AG08395 (cell line): ENCODE measurements at places on chromosomes 1 and 21.

DNA sequence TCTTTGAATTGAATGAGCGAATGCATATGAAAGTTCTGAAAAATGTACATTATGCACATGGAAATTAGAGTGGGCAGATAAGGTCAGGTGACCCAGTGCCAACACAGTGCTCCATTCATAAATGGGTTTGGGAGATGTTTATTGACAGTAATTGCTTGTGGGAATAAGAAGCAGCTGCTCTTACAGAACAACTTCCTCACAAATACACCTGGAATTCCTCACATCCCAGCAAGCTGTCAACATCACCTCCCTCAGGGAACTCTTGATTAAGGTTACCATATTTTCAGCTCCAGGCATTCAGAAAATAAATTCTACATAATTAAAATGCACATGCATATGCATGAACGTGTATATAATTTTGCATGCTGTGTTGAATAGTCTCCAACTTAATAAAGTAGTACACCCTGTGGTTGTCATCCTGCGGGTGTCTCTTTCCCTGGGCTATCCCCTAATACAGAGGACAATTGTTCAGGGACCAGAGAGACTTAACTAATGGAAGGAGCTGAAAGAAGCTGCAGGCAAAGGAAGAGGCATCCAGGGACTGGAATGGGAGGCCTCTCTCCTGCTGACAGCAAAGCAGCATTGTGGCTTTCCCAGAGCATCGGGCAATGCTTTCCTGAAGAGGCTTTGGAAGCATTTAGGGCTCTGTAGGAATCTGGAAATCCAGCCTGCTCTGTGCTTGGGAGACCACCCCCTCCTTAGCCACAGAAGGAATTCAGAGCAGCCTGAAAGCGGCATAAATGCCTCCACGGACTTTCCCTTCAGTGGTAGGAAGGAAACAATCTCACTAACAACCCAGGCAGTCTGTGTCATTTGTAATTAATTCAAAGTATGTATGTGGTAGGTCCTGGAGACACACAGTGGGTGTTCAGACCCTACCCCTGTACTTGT is 55.2 kb upstream of the GNG12 start:
- DNase-seq: peak; percentile 14

DNA sequence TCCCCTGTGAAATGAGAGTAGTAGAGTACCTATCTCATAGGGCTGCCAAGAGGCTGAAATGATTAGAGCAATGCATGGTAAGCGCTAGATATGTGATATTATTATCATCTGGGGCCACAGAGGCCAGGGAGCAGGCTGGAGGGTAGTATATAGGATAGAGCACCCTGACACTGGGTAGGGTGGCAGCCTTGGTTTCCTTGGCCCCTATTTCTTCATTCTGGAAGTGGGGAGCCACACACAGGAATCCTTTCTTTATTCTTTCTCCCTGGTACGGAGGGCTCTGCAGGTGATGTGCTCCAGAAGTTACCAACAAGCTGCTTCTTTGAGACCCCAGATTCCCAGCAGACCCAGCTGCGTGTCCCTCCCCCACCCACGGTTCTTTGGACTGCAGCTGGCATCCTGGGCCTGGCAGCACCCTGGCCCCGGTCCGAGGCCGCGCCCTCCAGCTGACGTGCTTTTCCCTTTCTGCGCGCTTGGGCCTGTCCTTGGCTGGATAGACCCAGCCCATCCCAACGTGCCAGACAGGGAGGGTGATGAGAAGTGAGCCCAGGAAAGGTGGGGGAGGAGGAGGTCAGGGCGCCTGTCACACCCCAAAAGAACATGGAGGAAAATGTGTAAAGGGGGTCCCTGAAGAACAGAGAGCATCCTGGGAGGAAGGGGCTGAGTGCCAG is 18.2 kb downstream of the INAVA start:
- no peak for DNase-seq

DNA sequence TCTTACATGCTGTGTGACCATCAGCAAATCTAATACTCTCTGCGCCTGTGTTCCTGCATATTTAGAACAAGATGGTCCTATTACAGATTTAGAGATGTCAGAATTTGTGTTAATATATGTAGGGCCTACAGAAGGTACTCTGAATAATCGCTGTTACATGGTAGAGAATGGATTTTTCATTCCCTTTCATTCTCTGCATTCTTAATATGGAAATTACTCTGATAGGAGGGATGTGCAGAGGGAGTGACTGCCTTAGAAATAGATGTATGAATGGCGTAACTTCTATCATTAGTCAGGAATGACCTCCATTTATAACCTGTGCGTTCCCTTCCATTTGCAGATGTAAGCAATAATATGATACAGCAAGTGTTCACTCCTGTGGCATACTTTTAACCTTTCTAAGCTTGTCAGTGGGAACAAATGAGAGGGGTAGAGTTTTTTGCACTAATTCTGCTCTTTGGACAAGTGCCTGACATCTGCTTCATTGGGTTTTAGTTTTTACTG is 45.6 kb downstream of the MIA3 start:
- no peak for DNase-seq

DNA sequence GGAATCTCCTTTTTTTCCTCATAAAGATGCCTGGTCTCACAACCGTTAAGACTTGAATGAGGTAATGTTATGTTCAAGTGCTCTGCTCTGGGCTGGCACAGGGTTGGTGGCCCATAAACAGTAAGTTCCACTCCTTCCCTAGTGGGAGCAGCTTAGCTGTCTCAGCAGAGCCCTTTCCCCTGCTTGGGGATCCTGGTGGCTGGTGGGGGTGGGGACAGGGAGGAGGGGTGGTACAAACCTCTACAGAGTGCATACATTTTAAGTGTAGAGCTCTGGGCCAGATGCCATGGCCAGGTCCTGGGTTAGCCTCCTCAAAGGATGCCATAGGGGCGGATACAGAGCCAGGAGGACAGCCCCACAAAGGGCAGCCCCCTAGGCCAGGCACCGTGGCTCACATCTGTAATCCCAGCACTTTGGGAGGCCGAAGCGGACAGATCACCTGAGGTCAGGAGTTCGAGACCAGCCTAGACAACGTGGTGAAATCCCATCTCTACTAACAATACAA is 20.7 kb upstream of the PADI1 start:
- no peak for DNase-seq

DNA sequence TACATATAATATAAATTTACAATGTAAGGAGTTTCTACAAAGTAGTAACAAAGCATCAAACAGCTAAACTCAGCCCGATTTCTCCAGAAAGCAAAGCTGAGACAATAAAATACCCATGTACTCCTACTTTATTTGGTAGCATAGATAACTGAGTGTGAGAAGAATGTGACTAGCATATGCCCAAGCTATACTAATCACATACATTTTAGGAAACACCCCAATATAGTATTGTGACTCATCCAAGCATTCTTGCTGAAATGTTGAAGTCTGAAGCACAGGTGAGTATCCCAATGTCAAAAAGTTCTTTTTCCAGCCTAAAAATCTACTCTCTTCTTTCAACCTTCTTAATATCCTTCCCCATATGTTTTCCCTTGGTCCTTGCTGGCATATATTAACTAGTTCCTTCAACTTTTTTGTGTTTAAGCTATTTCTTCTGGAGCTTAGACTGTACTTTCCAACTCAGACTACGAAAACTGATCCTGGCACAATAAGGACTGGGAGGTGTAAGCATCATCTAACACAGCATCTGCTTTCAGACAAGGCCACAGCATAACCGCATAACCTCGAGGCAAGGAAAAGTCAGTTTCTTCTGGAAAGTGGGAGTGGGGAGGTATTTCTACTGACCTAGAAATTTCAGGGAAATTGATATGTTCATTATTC is 163.0 kb upstream of the RNPC3 start:
- no peak for DNase-seq

DNA sequence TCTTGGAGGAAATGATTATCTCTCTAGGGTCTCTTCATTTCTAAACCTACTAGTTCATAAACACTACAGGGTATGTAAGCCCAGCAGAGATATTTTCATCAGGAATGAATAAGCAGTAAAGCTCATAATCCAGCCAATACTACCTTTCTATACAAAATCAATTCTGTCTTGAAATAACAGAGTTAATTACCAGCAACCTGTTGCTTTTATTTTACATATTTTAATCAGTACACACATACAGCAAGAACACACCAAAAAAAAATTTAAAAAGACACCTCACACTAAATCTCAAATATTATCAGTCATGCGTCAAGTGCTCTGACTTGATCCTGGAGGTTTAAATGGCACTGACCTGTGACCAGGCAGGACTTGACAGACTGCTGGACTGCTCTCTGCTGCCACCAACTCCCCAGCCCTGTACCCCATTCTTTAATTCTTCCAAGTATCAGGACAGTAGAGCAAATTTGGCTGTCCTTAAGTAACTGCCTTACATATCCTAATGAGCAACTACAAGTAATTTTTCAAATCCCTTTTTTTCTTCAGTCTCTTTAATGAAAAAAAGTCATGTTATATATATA is 98.5 kb downstream of the CDC42BPA start:
- DNase-seq: no peak

DNA sequence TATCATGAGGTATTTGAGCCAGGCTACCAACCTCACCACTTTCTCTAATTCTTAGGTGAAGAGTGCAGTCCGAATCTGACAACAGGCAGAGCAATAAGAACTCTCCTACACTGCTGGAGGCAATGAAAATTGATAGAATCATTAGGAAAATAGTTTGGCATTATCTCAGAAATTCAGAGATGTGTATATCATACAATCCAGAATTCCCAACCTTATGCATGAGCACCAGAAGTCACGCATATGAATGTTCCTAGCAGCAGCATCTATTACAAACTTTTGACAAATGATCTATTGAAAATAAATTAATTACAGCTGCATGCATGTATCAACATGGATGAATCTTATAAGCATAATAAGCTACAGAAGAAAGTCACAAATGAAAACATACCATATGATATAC is 176.9 kb upstream of the CAMK1G start:
- DNase-seq: no peak

DNA sequence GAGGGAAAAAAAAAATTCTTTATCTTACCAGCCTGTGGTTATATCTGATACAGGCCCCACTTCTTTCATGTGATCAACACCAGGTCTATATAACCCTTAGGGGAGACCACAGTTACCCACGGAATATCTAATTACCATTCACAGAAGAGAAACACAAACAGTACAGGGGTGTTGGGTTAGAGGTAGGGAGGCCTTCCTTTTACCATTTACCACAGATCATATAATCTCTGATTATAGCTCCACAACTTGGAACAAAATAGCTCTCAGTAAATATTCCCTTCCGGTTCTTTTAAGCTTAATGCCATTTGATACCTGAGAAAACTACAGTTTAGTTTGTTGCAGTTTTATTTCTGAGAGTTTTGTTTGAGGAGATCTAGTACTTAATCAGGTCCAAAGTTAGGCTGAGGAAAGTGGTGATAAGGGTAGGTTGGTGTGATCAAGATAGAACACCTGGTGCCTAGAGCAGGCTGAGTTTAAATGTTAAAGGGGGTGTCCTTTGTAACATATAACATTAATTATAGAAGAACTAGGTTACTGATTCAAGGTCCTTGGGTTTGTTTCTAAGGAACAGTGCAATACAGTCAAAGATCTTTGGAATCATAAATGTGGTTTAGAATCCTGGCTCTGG is 14.1 kb downstream of the EPB41 start:
- DNase-seq: no peak

DNA sequence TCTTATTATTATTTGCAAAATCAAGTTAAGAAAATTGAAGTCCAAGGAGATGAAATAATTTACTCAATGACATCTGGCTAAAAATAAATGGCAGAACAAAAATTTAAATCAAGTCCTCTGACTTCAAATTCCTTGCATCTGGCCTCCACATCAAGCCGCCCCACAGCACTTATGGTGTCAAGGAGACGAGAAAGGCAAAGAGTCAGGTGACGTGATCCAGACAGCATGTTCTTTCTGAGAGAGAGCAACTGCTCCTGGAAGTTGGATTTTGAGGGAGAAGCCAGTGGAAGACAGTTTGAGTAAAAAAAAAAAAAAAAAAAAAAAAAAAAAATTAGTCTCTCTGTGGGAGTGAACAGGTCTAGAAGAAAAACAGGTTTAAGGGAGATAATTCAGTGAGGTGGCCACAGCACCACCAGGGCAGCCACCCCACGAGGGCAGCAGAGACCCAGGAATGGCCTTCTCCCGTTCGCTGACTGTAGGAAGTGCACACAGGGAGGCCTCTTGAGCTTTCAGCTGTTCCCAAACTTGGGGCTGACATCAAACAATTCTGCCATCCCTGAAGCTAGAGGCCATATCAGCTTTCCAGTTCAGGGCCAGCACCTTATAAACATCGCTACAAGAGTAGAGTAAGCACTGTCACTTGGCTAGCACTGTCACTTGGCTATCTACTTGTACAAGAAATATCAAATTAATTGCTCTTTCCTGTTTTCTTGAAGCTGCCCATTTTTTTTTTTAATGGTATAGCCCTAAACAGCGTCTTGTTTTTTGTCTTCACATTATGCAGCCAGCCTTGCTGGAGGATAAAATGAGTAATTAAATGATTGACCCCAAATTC is 7.8 kb downstream of the C1orf162 start:
- peak; percentile 88 for DNase-seq

DNA sequence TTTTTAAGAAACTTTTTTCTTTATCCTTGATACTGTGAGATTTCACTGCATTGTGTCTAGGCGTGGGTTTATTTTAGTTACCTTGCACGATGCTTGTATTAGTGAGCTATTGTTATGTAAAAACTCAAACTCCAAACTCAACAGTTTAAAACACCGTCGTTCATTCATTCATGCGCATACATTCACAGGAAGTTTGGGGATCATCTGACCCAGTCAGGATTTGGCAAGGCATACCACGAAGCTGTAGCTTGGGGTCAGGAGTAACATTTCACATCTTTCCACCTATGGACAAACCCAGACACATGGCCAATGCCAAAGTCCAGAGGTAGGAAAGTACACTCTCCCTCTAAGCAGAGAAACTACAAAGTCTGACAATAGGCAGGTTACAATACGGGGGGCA is 324.6 kb upstream of the CHRM3 start:
- DNase-seq: no peak

DNA sequence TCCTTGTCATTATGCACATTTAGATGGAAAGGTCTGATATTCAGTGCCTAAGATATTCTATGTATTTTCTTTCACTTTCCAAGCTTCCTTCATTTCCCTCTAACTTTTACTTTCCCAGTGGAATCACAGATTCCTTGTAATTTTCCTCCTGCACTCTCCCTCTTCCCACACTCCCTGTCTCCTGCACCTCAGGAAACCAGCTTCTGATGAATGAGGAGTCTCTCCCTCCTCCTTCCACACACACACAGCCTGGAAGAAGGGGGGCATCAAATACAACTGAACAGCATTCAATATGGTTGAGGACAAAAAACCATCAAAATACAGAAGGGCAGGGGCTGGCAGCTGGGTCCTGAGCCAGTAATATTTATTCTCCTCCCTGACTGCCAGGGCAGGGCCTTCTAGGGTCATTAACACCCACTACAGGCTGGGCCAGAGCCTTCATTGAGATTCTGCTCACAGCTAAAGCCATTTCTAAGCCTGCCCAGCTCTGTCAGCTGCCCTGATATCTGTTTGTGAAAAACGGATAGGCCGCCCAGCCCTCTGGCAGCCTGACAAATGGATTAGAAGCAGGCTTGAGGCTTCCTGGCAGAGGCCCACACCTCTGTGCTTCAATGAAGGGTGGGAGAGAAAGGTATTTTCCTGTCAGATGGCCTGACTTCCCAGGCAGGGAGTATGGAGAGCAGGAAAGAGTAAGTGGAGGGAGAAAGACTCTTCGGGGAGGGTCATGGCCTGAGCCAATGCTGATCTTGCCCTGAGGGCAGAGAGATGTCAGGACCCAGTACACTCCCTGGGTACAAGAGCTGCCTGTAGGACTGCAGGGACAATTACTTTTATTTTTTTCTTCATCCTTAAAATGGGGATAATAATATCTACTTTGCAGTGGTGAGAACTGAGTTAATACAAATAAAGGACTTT is 138.9 kb upstream of the SPATA6 start:
- DNase-seq: no peak
